SIG-M5 (cell line): ENCODE measurements at places on chromosomes 4 and X.

GRCh38 chrX:108025954-108026600 lies 18.8 kb upstream of the VSIG1 start:
- DNase-seq: no peak

DNA sequence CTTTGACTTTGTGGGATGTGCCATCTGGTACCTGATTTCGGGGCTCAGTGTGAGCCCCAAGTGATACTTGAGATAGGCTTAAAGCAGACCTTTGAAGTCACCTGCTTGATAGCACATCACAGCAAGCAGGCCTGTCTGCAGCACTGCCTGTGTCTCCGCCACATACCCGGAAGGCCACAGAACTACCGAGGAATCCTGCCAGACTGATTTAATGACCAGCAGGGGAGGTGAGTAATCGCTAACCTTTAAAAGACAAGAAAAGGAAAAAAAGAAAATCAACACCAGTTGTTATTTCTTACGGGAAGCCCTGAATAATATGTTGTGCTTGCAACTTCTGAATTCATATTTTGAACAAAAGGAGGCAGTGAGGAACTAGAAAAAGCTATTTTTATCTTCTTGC lies 6.8 kb downstream of the PTCHD1 start:
- no peak for DNase-seq

GRCh38 chrX:94576367-94577004 lies 902.5 kb downstream of the FAM133A start:
- DNase-seq: no peak

GRCh38 chr4:1775731-1776500 lies 17.2 kb upstream of the FGFR3 start:
- no peak for DNase-seq

DNA sequence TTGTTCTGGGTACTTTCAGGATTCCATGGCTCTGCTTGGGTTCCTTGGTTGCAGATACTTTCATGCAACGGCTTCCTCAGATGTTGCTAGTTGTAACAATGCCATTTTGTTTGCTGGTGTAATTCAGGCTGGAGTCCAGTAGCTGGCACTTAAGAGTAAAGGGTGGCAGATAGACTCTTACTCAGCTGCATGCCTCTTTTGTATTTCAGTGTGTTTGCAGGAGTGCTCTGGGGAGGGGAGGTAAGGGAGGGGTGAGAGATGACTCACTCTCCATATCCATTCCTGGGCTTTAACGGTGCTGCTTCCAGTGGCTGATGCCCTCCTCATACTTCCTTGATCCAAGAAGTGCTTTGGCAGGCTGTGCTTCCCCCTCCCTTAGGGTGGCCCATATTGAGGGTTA lies 155.2 kb downstream of the ZNF330 start:
- DNase-seq: no peak

GRCh38 chr4:141731481-141731880 lies 95.1 kb downstream of the IL15 start:
- no peak for DNase-seq

DNA sequence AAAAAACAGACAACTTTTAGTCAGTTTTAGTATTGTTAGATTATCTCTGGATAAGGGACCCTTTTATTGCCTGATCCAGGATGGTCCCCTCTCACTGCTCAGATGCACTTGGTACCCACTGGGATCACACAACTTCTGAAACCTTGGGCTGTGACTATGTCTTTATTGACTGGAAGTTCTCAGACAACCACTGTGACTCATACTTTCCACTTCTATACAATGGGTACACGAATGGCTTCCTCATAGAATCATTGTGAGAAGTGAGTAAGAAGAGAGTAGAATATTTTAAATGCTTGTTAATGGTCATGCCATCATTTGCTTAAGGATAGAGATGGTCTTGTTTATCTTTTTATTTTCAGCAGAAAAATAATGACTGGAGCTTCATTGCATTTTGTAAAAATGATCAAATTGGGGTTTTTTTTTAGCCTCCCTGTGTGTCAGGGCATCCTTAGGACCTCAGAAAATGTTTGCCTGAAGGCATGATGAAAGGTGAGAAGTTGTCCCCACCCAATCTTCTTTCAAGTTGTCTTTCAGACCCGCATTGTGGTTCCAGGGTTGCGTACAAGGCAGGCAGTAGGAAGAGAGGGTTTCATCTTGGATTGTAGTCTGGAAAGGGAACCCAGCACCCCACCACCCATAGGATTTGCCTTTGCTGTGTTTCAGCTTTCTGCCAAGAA lies 115.1 kb downstream of the CPEB2 start:
- DNase-seq: no peak

DNA sequence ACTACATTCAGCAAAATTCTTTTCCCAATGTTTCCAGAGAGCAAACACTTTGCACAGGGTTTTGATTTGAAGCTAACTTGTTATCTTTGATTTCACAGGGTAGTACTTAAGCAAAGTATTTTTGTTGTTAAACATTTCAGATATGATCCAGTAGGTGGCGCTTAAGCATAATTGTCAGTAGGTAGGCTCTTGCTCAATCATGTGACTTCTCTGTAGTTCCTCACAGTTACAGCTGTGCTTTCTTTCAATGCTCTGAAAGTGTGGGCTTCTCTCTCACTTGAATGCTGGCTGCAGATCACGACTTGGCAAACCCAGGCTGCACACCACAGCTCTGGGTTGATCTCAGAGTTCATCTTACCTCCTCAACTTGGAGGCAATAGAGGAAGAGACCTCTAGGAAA lies 1016.5 kb downstream of the SH3BGRL start:
- DNase-seq: no peak

GRCh38 chr4:114599231-114599902 lies 760 bp downstream of the UGT8 start:
- no peak for DNase-seq

GRCh38 chrX:19899217-19899788 lies 11.9 kb upstream of the SH3KBP1 start:
- DNase-seq: no peak

- DNase-seq: no peak
These were observed 5.7 kb downstream of the CBLL2 start for GRCh38 chrX:22278375-22278774.

- no peak for DNase-seq
These were observed 39.8 kb downstream of the GPRIN3 start for GRCh38 chr4:89267846-89268245.

GRCh38 chr4:159677521-159677920 lies 574.6 kb downstream of the RAPGEF2 start:
- DNase-seq: no peak

DNA sequence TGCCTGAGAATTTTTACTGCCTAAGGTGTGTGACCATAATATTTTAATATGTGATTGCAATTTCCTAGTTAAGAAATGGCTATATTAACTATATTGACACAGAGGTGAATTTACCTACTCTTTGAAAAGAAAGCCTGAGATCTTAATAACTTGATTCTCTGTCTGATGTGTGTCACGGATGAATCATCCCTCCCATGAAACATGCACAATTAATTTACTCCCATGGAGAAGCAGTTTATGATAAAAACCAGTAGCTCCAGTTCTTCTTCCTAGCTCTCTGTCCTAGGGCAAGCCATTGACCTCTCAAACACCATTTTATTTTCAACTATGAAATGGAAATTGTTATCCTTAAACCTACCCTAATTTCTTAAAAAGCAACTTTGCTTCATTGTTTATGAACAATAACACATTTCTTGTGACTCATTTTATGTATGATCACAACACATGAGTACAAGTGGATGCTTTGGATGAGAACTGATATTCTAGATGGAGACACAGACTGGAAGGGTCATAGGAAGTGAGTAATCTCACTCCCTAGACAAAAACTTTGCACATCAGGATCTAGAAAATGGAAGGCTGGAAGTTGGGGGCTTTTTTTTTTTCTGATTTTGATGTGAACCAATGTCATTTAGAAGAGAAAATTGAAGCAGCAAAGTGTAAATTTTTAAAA lies 438.3 kb downstream of the GPAT3 start:
- DNase-seq: no peak

- DNase-seq: no peak
These were observed 444.3 kb upstream of the ATOH1 start for GRCh38 chr4:93384241-93384640.

DNA sequence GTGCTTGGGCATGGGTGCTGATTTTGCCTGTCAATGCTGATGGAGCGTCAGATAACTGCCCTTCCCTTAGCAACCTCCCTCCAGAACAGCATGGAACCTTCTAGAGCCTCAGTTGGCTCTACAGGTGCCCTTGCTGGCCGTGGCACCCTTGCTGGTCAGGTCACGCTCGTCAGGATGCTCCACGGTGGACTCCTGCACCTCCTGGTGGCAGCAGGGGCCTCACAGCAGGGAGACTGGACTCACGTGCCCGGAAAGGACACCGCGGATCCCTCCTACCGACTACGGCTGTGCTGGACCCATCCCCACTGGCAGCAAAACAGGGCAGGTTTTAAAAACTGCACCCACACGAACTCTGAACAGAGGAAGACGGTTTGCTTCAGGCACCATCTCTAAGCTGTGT lies 82.1 kb upstream of the AFAP1 start:
- DNase-seq: no peak

DNA sequence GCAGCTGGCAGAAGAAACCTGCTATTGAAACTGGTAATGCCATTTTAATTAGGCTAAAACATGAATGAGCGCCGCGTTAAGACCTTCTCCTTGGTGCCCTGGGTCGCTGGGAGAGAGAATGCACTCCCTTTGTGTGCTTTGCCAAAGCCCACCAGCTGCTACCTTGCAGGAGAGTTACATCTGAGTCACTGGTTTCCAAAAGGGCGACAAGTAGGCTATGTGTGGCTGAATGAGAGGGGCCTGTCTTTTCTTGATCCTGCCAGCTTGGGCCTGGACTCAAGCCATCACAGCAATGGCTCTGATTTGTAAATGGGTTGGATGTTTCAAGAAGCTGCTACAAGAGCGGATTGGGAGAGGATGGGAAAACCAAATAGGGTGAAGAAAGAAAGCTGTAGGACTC lies 81.5 kb downstream of the NHS start:
- DNase-seq: no peak

DNA sequence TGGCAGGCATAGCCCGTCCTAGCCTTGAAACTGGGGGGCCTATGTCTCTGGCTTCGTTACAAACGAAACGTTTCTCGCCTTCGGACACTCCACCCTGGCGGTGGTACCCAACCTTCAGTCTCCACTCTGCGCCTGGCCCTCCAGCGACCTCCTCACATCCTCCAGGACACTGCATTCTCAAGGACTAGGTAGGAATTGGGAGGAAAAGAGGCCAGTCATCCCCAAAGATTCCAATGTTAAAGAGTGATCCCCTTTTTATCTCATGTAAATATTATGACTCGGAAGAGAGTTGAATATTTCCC lies 2.1 kb upstream of the NKX6-1 start:
- no peak for DNase-seq

- no peak for DNase-seq
These were observed 1496.4 kb downstream of the RPA4 start for GRCh38 chrX:98380106-98380505.

DNA sequence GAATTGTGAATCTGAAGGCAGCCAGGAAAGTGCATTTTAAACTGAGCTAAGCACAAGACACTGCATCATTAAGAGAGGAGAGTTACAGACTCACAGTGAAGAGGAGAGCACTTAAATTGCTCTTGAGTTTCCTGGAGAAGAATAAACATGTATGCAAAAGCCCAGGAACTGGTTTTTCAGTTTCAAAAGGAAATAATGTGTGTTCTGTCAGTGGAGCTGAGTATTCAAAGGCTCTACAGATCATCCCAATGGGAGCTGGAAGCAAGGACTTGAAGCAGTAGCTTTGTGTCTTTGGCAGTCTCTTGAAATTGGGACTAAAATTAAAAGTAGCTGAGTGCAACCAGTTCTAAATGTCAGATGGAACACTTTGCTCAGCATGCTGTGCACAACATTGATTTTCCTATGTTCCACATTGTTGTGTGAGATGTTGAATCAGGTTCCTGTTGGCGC lies 147.5 kb upstream of the ANK2 start:
- no peak for DNase-seq

DNA sequence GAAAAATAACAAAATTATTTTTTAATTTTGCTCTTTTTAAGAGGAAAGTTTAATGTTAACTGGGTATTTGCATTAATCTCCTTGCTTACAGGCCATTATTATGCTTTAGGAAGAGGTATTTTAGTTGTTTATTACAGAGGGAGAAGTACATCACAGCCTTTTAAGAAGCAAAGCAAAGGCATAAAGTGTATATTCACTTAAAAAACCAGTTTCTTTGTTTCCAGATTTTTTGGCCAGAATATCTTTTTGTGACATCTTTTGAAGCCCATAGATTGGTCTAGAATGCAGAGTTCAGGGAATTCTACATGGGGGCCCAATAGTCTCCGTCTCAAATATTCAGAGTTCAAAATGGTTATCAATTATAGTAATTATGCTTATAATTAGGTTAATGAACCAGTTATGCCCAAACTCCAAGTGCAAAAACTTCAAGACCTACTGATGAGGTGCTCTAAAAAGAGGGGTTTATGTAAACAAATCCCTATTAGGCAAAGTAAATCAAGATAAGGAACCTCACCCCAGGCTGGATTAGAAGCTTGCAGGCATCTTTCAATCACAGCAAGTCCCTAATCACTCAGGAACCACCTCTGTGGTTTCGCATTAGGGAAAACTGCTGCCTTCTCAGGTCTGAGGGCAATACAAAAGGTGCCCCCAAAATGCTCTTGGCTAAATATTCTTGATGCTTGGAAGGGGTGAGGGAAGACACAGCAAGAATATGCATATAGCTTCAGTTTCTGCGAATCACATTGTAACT lies 1.4 kb downstream of the CXXC4 start:
- DNase-seq: no peak

- no peak for DNase-seq
These were observed 552.7 kb downstream of the ZNF674 start for GRCh38 chrX:45992402-45993123.

DNA sequence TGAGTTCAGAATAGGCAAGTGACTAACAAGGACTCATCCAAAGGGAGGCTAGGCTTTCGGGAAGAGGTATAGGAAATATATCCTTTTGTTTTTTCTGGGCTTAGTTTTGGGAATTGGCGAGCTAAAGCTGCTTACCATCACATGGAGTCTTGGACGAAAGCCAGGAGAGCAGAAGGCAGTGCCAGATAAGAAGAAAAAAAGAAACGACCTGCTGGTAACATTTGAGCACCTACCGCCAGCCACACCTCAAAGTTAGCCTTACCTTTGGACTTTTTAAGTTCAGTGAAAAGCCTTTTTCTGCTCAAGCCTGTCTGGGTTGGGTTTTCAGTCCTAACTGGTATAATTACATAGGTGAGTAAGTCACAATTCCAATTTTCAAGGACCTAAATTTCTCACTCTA lies 85.1 kb upstream of the LCORL start:
- no peak for DNase-seq

DNA sequence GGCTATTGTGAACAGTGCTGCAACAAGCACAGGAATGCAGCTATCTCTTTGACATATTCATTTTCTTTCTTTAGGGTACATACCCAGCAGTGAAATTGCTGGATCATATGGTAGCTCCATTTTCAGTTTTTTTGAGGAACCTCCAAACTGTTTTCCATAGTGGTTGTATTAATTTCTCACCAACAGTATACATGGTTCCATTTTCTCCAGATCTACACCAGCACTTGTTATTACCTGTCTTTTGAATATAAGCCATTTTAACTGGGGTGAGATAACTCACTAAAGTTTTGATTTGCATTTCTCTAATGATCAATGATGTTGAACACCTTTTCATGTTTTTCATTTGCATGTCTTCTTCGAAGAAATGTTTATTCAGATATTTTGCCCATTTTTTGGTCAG lies 241.1 kb upstream of the AGTR2 start:
- no peak for DNase-seq
